Activated CD4-positive, alpha-beta T cell treated with anti-CD3 and anti-CD28 coated beads, Interleukin-2, amount 10 ng/mL, durations not matched to agents 7 days and 5 days (primary cell): ENCODE measurements at places on chromosomes 2 and 18.

- H3K36me3 ChIP-seq, result no peaks in the 10 kb centered on the region
- H3K27me3 ChIP-seq, result peaks cover 12% of the 10 kb centered on the region
- peak overlapping the region; percentile 53 for H3K4me3 ChIP-seq
- no peak for DNase-seq
- peaks cover 42% of the 10 kb centered on the region for H3K4me1 ChIP-seq
Measured at GRCh38 chr2:230986520-230987136, 9.3 kb upstream of the SPATA3 start.

GRCh38 chr18:10518595-10519255 lies 7.1 kb upstream of the NAPG start:
- peaks cover 26% of the 10 kb centered on the region for H3K27me3 ChIP-seq
- H3K4me1 ChIP-seq, result peaks cover 4% of the 10 kb centered on the region
- no peak overlapping the region for H3K4me3 ChIP-seq
- no peaks in the 10 kb centered on the region for H3K36me3 ChIP-seq

DNA sequence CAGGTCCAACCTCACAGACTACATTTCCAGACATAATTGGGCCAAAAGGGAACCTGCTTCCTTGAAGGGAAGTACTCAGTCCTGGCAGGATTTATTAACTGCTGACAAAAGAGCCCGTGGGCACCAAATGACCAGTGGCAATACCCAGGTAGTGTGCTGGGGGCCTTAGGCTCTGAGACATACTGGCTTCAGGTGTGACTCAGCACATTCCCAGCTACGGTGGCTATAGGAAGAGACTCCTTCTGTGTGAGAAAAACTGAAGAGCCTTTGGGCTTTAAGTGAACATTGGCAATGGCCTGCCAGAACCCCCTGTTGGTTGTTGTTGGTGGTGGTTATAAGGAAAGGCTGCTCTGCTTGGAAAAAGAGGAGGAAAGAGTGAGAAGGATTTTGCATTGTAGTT lies 401.8 kb downstream of the KCNJ3 start:
- no peaks in the 10 kb centered on the region for H3K27me3 ChIP-seq
- H3K36me3 ChIP-seq, result no peaks in the 10 kb centered on the region
- no peaks in the 10 kb centered on the region for H3K4me1 ChIP-seq
- no peak overlapping the region for H3K4me3 ChIP-seq

DNA sequence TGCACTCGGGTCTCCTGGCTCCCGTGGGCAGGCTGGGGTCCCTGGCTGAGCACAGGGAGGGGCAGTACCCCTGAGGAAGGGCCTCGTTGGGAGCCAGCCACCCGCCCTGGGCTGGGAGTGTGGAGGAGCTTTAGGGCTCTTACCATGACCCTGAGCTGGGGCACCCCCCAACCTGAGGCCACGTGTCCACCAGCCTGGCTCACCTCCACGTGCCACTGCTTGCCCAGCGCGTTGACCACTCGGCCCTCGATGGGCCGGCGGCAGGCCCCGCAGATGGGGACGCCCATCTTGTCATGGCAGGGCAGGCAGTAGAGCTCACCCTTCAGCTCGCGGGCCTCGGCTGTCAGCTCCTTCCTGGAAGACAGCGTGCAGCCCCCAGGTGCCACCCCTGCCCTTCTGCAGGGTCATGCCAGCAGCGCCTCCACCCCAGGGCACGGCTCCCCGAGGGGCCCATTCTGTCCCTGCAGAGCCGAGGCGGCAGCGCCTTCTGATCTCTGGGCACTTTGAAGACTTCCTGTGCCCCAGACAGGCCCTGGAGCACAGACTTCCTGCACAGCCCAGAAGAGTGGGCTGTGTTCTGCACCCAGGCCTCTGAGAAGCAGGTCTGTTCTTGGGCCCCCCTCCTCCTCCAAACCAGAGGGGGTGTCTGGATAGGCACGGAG lies 4.0 kb upstream of the GPR17 start:
- peaks cover 3% of the 10 kb centered on the region for H3K36me3 ChIP-seq
- peak overlapping the region; percentile 89 for H3K27ac ChIP-seq

- peak; percentile 88 for DNase-seq
- H3K27ac ChIP-seq, result peak overlapping the region; percentile 87
- H3K4me3 ChIP-seq, result peak overlapping the region; percentile 55
- H3K27me3 ChIP-seq, result no peaks in the 10 kb centered on the region
- peaks cover 84% of the 10 kb centered on the region for H3K4me1 ChIP-seq
Measured at GRCh38 chr2:68726608-68727367, 7.8 kb upstream of the ARHGAP25 start.

DNA sequence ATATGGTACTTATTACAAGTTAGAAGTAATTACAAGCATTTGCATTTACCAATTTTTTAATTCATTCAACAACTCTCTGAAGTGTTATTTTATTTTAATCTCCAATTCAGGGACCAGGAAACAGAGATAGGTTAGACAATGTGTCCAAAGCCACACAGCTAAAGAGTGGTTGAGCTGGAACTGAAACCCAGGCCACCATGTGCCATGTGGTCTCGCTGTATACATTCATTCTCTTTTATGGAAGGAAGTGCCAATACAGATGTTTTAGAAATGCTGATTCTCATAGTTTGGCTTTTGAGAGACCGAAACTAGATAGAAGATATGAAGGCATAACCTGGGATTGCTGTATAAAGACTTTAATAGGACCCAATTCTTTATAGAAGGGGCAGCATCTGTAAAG lies 684.6 kb upstream of the ID2 start:
- H3K36me3 ChIP-seq, result no peaks in the 10 kb centered on the region
- peaks cover 20% of the 10 kb centered on the region for H3K4me1 ChIP-seq
- no peak for DNase-seq
- H3K4me3 ChIP-seq, result no peak overlapping the region
- H3K27ac ChIP-seq, result no peak overlapping the region
- peaks cover 4% of the 10 kb centered on the region for H3K27me3 ChIP-seq

DNA sequence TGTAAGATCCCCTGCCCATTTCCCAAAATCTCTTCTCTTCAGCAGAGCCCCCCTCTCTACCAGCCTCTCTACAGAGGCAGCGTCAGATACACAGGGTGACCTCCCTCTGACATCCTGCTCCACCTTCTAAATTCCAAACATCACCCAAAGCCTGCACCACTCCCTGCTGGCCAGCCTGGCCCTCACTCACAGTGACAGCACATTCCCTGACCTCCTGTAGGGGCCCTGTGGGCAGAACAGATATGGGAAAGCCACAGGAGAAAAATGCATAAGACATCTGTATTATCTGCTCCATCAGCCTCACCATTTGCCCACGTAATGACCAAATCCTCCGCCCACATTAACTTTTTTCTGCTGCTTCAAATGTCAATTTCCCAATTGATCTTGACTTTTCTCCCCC lies 40.6 kb downstream of the TRABD2A start:
- peaks cover 83% of the 10 kb centered on the region for H3K36me3 ChIP-seq
- H3K4me1 ChIP-seq, result peaks cover 66% of the 10 kb centered on the region
- H3K27me3 ChIP-seq, result no peaks in the 10 kb centered on the region
- H3K27ac ChIP-seq, result peak overlapping the region; percentile 90
- H3K4me3 ChIP-seq, result peak overlapping the region; percentile 69

GRCh38 chr2:96097951-96098823 lies 18.2 kb downstream of the ADRA2B start:
- no peak overlapping the region for H3K4me3 ChIP-seq
- H3K4me1 ChIP-seq, result no peaks in the 10 kb centered on the region
- no peak overlapping the region for H3K27ac ChIP-seq
- DNase-seq, result no peak
- peaks cover 14% of the 10 kb centered on the region for H3K27me3 ChIP-seq
